ENCODE measurements at places on chromosomes 4 and X. TPM values are rescaled to one million over a fixed set of nuclear protein-coding genes. Genes with fewer than 3 reads are reported as not detected.

The NSG1 gene
- total RNA-seq: 0.59 TPM

The CTAG1A gene
- total RNA-seq: not detected

The TMSB15B gene
- 7.2 TPM for total RNA-seq

The CXorf66 gene
- not detected for total RNA-seq

The SUPT20HL1 gene
- not detected for total RNA-seq

The USP17L18 gene
- total RNA-seq: not detected

The TECRL gene
- not detected for total RNA-seq

The SLC10A7 gene
- total RNA-seq: 24.0 TPM

The ODAM gene
- total RNA-seq: not detected
